ENCODE measurements at places on chromosomes 1 and 21.

DNA sequence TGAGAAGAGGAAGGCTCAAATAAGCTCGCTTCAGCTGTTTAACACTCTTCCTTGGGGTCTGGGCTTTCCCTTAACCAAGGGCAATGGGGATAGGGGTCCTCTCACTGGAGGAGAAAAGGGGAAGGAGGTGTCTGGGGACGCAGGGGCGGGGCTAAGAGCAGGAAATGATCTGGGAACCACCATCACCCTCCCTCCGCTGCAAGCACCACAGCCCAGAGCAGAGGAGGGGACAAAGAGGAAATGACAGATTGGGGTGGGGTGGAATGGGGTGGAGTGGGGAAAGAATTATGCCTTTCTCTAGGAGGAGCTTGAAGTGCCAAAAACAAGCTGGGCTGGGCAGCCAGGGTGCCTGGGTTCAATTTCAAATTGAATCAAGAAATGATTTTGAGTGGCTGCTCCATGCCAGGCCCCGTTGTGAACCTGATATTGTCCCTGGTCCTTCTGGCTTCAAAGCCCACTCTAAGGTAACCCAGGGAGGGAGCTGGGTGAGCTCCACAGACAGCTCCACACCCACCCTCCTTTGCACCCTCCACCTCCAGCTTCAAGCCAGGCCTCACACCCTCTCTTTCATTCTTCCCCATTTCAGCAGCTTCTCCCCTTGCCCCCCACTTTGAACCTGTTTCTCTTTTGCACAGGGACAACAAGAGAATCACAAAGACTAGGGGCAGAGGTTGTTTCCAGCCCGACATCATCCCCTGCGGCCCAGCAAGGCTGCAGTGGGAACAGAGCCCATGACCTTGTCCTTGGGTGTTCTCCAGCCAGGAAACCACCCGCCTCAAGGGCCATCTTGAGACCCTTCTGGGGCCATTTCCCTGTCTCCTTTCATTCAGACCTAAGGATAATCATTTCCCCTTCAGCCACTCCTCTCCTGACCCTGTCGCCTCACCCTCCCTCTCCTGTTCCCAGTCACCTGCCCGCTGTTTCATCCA lies 1.1 kb downstream of the ARHGAP30 start:
- DNase-seq = peak; percentile 64

DNA sequence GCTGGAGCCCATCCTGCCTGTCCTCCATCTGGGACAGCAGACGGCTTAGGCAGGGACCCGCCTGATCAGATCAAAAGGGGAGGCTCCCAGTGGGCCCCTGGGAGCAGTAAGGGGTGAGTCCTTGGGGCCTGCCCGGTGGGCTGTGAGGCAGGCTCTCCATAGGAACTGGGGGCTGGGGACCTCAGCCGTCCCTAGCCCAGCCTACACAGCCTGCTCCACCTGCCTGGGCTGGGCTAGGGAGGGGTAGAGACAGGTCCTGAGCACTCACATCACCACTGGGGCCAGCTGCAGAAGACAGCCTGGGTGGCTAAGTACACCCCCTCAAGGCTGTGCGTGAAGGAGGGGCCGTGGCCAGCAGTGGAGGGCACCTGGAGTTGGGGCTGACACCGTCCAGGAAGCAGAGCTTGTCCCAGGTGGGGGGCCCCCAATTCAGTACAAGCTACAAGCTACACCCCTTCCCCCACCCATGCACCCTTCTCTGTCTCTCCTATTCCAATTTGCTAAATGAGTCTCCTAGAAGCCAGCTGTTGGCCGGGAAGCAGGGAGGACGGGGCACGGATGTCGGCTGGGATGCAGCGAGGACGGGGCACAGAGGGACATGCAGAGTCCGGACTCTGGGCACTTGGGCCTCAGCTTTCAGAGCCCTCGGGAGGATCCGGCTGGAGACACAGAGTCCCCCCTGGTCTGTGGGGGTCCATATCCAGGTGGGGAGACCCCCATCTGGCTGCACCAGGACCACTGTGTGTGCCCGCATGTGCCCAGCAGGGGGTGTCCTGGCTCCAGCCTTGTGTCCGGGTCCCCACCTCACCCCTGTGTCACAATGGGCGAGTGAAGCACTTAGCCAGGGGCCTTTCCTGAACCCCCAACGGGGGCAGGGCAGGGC lies 1.7 kb downstream of the ISG15 start:
- no peak for DNase-seq

- DNase-seq = peak; percentile 58
Measured at GRCh38 chr1:6440198-6441126, 15.9 kb downstream of the ESPN start.

DNA sequence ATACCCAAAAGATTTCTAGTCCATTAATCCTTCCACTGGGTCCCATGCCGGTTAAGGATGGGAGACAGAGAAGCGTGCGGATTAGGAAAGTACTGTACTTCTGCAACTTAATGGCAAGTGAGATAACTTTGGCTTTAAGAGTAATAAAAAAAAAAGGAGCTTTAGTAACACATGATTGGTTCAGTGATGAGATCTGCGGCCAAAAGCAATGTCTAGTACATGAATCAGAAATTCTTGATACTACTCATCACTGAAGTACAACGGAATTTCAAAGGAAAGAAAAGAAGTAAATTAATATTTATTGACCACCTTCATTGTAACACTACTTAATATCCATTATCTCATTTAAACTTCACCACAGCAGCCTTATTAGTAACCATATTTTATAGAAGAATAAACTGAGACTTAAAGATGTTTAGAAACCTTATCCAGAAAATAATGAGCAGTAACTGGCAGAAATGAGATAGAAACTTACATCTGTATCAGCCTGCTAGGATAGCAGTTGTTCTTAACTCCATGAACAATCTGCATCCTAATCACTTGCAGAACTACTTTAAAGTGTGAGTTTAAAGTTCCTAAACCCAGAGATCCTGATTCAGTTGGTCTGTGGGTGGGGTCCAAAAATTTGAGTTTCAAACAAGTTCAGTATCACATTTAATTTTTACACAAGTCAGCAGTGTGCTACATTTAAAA lies 14.1 kb upstream of the NUF2 start:
- DNase-seq = no peak

- peak; percentile 13 for DNase-seq
Measured at GRCh38 chr21:43345746-43346409, 81.1 kb downstream of the SIK1 start.

- DNase-seq = no peak
Measured at GRCh38 chr1:234551032-234551378, 59.0 kb downstream of the IRF2BP2 start.

- no peak for DNase-seq
Measured at GRCh38 chr1:53752281-53752680, 13.3 kb upstream of the GLIS1 start.

- no peak for DNase-seq
Measured at GRCh38 chr1:110012100-110012780, 22.2 kb upstream of the STRIP1 start.

DNA sequence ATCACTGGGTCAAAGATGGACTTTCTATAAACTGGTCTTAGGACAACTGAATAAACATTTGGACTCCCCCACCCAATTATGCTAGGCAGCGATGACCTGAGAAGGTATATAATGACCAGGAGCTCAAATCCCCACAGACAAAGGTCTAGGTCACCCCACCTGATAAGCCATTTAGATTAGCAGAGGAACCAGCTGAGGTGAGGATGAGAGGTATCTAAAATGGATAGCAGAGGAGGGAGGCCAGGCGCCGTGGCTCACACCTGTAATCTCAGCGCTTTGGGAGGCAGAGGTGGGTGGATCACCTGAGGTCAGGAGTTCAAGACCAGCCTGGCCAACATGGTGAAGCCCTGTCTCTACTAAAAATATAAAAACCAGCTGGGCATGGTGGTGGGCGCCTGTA lies 33.7 kb downstream of the PABPC4 start:
- DNase-seq = no peak

DNA sequence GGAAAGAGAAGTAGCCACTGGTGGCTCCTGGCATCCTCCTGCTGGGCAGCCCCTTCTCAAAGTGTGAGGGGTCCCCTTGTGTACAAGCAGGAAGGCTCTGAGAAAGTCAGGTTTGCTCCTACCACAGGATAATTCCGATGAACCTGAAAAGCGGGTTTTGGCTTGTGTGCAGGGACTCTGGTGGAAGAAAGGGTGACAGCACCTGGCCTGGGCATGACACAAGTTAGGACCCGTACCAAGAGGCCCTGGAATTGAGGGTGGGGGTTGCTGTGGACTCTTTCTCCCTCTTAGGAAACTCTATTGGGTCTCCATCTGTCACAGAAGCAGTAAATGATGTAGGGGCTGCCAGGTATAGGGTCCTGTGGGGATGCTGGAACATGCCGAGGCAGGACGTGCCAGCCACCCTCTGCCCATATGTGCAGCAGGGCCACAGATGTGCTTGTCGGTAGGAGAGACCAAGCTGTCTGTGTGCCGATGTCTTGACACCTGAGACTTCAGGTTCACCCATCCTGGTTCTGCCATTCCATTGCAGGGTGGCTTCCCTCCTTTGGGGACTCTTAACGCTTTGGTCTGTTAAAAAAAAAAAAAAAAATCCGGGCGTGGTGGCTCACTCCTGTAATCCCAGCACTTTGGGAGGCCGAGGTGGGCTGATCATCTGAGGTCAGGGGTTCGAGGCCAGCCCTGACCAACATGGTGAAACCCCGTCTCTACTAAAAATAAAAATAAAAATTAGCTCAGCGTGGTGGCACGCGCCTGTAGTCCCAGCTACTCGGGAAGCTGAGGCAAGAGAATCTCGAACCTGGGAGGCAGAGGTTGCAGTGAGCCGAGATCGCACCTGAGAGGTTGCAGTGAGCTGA lies 9.8 kb downstream of the C1orf35 start:
- no peak for DNase-seq

- DNase-seq = no peak
Measured at GRCh38 chr1:173476197-173476664, 904 bp upstream of the PRDX6 start.

Measured in activated CD4-positive, alpha-beta T cell treated with anti-CD3 and anti-CD28 coated beads for 24 hours (primary cell).